ENCODE measurements at places on chromosomes 12 and 14.

GRCh38 chr14:34409721-34410120 is 52.3 kb downstream of the SPTSSA start:
- no peak for DNase-seq

DNA sequence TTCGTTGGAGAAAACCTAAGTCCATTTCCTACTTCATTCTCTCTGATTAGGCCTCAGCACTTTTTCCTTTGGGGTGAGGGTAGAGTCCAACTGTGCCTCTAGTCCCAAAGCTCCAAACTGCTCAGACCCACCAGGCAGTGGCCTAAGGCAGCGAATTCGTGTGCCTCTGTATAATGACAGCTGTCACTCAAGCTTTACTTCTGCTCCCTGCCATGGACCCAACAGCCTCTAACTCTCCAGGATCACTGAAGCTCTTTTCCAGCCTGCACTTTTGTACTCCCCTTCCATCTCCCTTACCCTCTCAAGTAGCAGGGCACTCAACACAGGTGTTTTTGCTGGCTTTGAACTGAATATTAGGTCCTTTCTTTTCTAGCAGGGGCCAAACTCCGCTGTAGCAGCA is 14.8 kb upstream of the OR6S1 start:
- no peak for DNase-seq

GRCh38 chr14:39097159-39097558 is 5.9 kb downstream of the SEC23A start:
- DNase-seq = no peak

- DNase-seq = no peak
Measured at GRCh38 chr12:97568336-97569180, 106.0 kb downstream of the RMST start.

DNA sequence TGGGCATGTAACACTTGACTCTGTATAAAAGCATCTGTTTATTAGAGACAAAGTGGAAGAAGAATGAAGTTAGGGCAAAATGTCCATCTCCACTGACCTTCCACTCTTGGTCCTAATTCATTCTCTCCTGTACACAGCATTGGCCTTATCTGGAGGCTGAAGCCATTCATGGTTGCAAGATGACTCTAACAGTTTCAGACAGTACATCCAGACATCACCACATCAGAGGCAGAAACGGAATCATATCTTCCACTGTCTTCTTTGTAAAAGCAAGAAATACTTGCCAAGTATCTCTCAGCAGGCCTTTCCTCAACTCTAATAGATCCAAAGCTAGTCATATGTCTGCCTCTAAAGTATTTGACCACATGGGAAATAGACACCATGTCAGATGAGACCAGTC is 41.1 kb downstream of the PTHLH start:
- DNase-seq = no peak

Measured in retinal pigment epithelial cell (primary cell).